ENCODE measurements at places on chromosomes 1 and 21.

DNA sequence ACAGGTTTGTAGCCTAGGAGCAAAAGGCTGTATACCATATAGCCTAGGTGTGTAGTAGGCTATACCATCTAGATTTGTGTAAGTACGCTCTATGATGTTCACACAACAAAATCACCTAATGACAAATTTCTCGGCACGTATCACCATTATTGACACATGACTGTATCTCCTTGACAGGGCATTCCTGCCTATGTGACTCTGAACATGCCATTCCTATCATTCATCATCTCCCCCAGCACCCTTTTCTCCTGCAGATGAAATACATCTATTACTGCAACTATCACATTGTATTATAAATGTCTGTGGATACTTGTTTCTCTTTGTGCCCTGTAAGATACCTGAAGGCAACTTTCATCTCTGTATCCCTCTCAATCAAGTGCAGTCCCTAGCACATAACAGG is 29.9 kb downstream of the TP53BP2 start:
- DNase-seq: no peak

DNA sequence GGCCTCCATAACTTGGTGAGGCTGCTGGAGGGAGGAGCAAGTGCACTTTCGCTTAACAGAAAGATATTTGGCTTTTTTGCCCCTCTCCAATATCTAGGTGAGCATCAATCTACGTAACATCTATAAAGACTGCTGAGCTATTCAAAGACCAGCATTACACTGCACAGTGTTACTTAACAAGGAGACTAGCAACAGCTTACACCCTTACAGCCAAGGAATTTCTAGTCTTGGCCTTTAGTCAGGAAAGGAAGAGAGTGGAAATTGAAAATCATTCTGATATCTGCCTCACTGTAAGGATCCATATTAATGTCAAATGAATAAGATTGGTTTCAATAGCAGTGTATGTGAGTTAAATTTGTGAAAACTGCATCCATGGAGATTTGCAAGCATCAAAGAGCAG is 163.9 kb upstream of the DUSP10 start:
- DNase-seq: no peak

DNA sequence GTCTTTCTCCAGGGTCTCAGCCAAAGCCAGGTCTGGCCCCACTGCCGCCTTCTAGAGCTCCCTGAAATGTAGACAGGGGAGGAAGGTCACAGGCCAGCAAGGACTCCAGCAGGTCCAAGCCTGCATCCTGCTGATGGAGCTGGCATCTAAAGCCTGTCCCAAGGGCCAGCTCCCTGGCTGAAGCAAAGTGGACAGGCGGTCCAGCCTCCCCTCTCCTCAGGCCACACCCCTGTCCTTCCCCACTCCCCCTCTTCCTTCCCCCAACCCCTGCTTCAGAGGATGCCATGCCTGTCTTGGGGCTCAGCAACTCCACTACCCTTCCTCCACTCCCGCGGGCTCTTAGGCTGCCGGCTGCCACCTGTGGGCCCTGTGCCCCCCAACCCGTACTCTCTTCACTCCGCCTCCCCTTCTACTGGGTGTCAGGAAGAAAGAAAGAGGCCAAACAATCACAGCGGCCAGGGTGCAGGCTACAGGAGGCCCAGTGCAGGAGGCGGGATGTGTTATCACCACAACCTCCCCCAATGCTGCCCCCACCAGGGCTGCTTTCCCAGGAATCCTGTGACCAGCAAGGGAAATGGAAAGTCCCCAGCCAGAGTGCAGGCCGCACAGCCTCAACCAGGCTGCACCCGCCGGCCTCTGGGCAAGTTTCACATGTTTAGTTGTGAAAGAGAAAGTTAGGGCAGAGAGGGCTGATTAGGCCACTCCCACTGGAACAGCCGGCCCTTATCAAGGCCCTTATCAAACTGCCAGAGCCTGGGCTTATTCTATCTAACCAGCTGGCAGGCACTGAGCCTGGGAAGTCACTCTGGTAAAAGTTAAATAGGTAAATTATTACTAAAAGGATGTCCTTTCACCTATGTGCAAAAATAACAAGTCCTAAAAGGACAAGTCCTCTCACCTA is 34.1 kb downstream of the ACOT7 start:
- DNase-seq: no peak

DNA sequence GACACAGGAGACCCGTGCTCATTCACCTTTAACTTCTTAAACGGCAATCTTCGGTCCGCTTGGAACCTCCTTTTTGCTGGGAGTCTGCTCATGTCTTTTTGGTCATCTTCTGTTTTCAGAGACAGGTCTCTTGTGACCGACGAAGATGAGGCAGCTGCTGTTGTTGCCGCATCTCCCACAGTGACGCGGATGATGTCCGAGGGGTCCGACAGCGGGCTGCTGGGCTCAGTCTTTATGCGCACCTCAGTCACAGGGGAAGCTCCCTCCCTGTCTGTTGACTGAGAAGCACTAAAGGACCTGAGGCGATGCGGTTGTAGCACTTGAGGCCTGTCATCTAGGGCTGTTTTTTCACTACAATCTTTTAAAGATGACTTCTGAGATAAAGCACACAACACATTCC is 17.6 kb downstream of the ZBTB21 start:
- DNase-seq: no peak

DNA sequence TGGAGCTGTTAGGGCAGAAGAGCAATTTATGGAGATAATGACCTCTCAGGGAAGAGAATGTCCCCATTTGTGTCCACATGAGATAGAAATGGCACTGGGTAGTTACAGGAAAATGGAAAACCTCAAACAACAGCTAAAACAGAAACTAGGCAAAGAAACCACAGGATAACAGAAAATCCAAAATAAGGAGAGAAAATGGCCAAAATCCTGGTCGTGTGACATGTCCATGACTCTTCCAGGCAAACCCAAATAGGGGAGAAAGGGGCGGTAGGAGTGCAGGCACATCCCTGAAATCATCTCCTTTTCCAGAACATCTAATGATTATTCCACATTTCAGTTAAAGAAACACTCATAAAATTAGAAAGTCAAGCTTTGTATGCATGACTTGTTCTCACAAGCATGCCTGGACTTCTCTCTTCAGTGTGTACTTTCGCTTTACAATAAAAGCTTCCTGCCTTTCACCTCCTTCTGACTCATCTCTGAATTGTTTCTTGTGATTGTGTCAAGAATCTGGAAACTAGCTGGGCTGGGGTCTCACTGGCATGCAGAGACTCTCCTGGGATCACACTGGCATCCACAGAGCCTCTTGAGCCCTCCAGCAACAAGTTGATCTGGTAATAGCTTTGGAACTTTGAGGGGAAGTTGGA is 171.4 kb upstream of the ZP4 start:
- DNase-seq: no peak

DNA sequence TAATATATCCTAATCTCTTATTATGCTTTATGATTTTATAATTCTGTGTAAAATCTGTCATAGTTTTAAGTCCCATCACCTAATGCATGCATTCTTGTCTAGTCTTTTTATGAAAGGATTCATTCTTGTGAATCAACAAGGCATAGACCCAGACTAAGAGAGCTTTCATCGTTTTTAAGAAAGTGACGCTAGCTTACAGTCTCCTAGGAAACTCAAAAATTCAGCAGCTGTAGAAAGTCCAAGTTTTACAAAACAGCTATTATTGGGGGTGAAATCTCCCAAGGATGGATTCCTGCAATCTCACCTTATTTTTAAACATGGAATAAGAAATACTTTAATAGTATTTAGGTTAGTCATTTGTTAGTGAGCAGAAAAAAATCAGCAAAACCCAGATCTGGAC is 104.7 kb downstream of the NCAM2 start:
- DNase-seq: no peak

Data from HEK293T (cell line).